DMS79 treated with DMSO at 0.1 percent for 48 hours (cell line): ENCODE measurements at places on chromosomes 12 and 14.
A peak's percentile ranks its signal among the peaks of the same experiment; 100 is the strongest.

- peak; percentile 75 for DNase-seq
Observed at GRCh38 chr12:97276661-97277429, 185.8 kb upstream of the RMST start.

DNA sequence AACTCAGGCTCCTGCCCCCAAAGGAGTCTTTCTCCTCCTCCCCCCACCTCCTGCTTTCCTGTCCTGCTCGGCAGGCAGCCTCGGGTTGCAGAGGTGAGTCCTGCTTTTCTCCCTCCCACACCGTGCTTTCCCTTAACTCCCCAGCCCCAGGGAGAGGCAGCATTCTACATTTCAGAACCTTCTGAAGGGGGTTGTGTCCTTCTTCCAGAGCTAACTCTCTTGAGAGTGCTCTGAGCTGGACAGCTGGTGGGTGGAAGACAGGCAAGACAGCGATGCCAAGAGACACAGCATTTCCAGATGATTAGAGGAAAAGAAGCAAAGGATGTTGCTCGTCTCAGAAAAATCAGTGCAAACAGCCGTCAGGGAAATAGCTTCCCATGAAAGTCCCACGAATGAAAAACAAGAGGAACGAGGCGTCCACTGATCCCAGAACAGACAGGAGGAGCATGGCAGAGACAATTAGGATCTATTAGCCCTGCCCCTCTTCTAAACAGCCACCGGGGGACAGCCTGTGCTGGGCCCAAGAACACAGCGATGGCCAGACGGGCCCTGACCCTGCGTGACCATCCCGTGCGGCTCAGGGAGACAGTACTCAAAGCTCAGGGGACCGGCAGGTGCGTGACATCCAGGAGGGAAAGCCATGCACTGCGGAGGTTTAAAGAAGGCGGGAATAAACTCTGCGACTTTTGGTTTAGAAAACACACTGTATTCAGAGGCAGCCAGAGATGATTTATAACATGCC lies 216.5 kb upstream of the RTL1 start:
- no peak for DNase-seq

- DNase-seq = no peak
Observed at GRCh38 chr14:50562841-50563240, 2.9 kb downstream of the ATL1 start.

GRCh38 chr12:21751517-21751916 lies 23.0 kb downstream of the KCNJ8 start:
- DNase-seq = no peak

GRCh38 chr12:55719371-55719770 lies 822 bp upstream of the RDH5 start:
- no peak for DNase-seq

DNA sequence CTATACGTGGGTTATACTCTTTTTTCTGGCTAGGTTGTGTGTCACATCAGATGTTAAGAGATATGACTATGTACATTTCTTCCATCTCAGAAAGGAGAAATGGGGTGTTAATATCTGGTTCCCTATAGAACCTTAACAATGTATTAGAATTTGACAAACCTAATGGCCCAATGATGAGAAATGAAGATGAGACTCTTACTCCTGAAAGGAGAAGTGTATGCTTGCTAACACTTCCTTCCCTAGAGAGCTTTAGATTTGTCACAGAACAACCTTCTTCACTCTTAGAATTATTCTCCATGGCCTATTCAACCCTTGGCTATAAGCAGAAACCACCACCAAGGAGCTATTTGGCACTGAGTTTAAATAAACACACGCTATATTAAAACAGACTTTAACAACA lies 839.6 kb downstream of the GALC start:
- DNase-seq = no peak

DNA sequence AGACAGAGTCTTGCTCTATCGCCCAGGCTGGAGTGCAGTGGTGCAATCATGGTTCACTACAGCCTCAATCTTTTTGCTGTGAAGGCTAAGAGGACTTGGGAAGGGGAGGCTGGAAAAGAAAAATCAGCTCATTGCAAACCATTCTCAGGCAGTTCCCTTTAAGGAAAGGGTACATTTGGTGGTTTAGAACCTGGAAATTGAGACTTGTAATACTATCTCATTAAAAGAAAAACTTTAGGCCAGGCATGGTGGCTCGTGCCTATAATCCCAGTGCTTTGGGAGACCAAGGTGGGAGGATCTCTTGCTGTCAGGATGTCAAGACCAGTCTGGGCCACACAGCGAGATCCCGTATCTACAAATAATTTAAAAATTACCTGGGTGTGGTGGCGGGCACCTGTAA lies 21.3 kb upstream of the TUBA1C start:
- DNase-seq = no peak

DNA sequence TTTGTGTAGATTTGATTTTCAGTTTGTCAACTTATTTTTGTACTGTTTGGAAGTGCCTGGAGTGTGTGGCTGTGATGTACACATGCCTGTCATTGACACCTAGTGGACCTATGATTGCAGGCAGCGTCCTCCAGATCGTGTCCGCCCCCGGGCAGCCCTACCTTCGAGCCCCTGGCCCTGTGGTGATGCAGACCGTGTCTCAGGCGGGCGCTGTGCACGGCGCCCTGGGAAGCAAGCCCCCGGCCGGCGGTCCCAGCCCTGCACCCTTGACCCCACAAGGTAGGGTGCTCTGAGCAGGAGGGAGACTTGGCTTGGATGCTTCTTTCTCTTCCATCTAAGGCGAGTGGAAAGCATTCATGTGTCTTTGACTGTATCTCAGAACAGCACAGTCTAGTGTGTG lies 75.8 kb downstream of the EP400 start:
- no peak for DNase-seq

DNA sequence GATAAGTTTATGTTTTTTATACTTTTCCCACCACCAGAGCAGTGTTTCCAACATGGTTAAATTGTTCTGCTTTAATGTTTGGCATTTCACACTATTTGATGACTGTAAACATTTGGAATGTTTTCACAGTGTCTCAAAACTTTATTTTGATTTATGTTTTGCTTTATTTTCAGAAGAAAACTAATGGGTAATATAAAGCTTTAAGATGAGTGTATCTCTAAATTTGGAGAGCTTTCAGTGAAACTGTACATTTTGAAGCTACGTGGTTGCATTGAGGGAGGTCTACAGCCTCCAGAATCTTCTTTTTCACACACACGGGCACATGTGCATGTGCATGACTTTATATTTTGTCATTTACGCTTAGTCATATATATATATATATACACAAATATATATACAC lies 10.7 kb downstream of the BICD1 start:
- DNase-seq = no peak

GRCh38 chr14:104582662-104583061 lies 3.1 kb downstream of the C14orf180 start:
- DNase-seq = no peak

DNA sequence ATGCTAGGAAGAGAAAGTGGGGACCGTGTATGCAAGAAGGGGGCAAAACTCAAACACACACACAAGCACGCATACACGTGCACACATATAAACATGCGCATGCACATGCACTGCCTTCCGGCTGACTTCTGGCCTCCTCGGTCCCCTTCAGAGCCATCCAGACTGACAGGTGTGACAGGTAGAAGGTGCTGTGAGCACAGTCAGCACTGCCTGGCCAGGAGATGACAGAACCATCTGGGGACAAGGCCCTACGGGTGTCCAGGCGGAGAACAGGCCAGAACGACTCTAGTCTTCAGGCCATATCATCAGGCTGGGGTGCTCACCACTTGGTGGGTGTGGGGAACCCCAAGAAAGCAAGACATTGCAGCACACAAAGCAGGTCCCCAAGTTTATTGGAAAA lies 7.3 kb downstream of the KRT83 start:
- no peak for DNase-seq

GRCh38 chr14:24903337-24903736 lies 146.6 kb downstream of the STXBP6 start:
- DNase-seq = no peak

GRCh38 chr14:96143906-96144305 lies 60.7 kb upstream of the BDKRB2 start:
- DNase-seq = no peak

GRCh38 chr14:104799244-104800014 lies 1.5 kb upstream of the ZBTB42 start:
- no peak for DNase-seq

- DNase-seq = peak; percentile 92
Observed at GRCh38 chr14:73462048-73462715, 3.8 kb upstream of the NUMB start.

- no peak for DNase-seq
Observed at GRCh38 chr12:41621291-41621690, 433.2 kb downstream of the PDZRN4 start.

DNA sequence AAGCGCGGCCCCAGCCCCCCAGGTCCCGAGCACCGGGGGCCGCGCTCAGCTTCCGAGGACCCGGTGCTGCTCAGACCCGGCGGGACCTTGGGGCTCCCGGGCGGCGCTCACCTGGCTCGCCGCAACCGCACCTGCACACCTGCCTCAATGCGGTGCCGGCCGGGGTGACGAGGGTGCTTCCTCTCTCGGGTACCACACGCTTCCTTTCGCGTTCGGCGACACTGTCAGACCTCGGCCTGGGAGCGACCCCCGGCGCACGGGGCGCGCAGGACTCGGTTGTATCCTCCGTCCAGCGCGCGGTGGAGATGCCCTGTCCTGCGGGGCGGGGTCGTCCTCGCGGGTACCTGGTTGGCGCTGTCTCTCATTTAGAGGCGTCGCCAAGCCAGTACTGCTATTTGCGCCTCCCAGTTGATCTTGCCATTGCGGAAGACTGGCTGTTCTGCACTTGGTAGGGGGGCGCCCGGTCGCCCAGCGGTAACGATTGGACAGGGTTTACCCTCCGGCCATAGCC lies 718 bp downstream of the PACS2 start:
- DNase-seq = peak; percentile 59

DNA sequence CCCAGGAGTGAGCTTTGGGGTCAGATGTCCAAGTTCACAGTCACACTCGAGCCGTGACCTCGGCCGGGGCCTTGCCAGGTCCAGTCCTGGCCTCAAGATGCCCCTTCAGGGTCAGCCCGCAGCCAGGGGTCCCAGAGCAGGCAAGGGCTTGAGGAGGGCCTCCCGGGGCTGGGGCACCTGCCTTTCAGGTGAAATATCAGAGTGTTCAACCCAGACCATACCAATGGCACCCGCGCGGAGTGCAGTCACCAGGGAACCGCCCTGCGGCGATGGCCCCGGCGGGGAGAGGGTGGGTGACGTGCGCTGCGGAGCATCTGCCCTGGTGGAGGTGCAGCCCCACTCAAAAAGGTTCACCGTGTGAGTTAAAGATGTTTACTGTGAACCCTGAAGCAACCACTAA lies 16.9 kb downstream of the LRCOL1 start:
- DNase-seq = no peak

GRCh38 chr12:11752403-11753149 lies 103.1 kb downstream of the ETV6 start:
- no peak for DNase-seq

- DNase-seq = no peak
Observed at GRCh38 chr12:22101749-22102243, 55.8 kb downstream of the CMAS start.

DNA sequence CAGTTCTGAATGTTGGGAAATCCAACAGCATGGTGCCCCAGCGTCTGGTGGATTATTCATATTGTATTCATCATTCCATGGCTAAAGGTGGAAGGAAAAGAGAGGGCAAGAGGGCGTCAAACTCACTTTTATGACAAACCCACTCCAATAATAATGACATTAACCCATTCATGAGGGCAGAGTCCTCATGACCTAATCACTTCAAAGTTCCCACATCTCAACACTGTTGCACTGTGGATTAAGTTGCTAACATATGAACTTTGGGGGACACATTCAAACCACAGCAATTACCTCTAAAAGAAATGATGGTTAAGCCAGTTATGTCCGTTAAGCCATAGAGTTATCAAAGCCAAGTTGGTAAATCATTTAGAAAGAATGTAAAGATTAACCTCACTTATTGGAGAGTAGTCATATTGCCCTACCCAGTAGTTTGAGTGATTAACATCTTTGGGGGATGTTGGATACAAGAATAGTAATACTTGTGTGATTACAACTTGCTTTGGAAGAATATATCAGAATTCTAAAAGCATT lies 212.4 kb upstream of the FLRT2 start:
- no peak for DNase-seq

DNA sequence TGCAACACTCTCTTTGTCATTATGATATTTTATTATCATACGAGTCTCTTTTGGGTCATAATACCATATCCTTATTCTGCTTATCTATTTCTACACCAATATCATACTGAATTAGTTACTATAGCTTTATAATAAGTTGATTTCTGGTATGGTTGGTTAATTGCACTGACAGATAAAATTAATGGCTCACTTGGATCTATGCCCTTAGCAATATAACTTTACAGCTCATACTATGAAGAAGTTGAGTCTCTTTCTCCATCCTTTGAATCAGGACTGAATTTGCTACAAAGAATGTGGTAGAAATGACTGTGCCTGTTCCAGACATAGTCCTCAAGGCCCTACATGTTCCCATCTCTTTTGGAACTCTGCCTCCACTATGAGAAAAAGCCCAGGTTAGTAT lies 139.7 kb upstream of the DYRK2 start:
- DNase-seq = no peak

DNA sequence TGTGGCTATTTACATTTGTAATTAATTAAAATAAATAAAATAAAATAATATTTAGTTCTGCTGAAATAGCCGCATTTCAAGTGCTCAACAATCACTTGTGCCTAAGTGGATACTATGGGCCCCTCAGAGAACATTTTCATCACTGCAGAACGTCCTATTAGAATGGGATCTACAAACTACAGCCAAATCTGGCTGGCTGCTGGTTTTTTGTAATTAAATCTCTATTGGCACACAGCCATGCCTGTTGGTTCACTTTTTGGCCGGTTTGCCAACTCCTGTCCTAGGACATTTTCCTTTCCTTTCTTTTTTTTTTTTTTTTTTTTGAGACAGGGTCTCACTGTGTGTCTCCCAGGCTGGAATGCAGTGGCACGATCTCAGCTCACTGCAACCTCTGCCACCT lies 9.8 kb downstream of the CCDC63 start:
- no peak for DNase-seq

GRCh38 chr12:63802012-63802608 lies 22.4 kb downstream of the RXYLT1 start:
- peak; percentile 24 for DNase-seq

- DNase-seq = no peak
Observed at GRCh38 chr14:91349481-91350074, 68.0 kb downstream of the CCDC88C start.

DNA sequence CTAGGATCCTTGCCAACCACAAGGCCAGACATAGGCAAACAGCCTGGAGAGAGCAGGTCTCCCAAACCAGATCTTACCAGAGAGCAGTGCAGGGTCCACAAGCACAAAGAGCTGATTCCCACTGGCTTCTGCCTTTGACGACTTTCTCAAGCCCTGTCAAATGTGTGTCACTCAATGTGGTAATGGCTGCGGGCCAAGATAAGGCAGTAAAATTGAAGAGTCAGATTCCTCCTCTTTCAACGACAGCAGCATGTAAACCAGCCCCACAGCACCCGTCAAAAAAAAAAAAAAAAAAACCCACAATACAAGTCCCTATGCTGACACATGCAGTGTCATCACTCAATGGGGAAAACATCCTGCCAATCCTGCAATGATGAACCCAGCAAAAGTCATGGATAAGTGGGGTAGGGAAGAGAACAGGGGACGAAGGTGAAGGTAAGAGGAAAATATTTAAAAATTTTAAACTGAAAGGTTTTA lies at the start of gene STON2:
Gene STON2 (minus strand): TSS at position 123 of the 477 bp plus-strand sequence. CDS start 1,942 bp downstream, outside the sequence.
- DNase-seq = peak; percentile 89
